ENCODE measurements at places on chromosomes 12 and 14.

DNA sequence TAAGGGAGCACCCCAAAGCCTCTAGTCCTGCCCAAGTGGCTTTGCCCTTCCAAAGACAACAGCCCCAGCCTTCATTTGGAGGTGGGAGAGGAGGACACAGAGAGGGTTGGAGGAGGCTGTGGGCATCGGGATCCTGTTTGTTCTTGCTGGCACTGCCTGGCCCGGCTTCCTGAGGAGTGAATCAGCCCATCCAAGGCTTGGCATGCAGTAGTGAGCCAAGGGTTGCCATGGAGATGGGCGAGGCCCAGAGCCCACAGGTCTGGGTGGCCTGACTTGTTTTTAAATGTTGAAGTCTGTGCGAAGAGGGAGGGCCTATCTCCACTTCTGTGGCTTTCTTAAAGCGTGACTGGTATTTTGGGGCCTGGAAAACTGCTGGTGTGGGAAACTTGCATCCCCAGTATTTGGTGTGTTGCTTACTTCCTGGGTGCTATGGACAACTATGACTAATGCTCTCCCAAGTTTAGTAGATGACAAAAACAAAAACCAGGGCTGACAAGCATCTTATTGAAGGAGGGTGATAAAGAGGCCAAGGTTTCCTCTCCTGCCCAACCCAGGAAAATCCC lies 15.8 kb downstream of the CD9 start:
- DNase-seq: no peak

GRCh38 chr14:71964716-71965115 lies 32.5 kb downstream of the RGS6 start:
- no peak for DNase-seq

DNA sequence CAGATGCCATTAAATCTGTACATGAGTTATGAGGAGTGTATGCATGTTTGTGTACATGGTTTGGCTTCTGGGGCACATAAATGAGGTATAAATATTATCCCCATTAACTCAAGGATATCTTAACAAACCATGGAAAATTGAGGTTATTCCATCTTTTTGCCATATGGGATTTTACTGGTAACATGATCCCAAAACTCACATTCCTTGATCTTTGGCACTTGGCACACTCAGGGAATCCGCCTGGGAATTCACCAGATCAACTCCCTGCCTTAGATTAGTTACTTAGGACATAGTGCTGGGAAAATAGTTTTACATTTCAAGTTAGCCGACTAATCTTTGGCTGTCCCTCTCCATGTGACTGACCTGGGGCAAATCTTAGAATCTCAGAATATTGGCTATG lies 16.9 kb downstream of the CDKN1B start:
- no peak for DNase-seq

- DNase-seq: no peak
Measured at GRCh38 chr14:68962681-68963080, 16.4 kb downstream of the ACTN1 start.

DNA sequence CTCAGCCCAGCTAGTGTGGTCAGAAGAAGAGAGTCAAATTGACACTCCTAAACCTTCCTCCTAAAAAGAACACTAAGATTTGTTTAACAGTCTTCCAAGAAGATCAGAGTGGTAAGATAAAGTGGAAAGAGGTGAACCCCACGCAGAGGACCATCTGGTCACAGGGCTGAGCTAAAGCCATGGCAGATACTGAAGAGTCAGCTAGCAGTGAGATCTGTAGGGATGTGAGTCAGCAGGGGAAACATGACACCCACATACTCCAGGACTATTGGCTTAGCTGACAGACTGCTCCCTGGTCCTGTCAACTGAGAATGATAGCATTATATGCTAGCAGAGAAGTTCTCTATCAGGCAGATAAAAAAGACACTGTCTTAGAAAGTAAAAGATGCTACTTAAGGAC lies 269.4 kb upstream of the ALG10 start:
- DNase-seq: no peak
